ENCODE measurements at places on chromosomes 4 and X.

GRCh38 chr4:56211202-56211601, 176.1 kb downstream of the AASDH start:
- DNase-seq: no peak

GRCh38 chr4:184825141-184825895, 450 bp downstream of the ACSL1 start:
- no peak for DNase-seq

- no peak for DNase-seq
These were observed 105.6 kb downstream of the CBLL2 start for GRCh38 chrX:22378296-22378695.

DNA sequence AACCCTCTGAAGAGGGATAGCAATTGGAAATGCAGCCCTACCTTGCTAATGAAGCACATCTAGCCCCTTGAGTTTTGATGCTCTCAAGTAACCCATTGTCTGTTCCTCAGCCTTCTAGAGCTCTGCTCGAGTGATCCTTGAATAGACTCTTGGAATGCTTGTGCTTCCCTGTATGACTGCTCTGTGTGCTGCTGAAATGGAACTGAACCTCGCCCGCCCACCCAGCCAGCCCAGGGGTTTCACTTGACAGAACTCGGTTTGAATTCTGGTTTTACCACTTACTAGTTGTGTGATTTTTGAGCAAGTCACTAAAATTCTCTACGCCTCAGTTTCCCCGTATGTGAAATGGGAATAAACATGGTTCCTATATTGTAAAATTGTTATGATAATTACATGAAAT, 77.1 kb downstream of the MID2 start:
- no peak for DNase-seq

DNA sequence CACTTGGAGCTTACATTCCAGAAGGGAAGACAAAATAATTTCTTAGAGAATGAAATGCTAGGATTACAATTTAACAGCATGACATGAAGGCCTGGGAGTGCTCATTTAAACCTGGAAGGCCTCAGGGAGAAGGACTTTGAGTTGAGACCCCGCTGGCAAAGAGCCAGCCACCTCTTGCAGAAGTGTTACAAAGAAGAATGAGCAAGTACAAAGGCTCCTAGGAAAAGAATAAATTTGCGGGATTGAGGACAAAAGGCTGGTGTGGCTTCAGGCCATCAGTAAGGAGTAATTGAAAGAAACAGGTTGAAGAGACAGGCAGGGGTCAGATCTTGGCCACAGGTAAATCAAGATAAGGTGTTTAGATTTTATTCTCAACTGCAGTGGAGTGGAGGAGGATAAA, 3.1 kb upstream of the ELOVL6 start:
- no peak for DNase-seq

DNA sequence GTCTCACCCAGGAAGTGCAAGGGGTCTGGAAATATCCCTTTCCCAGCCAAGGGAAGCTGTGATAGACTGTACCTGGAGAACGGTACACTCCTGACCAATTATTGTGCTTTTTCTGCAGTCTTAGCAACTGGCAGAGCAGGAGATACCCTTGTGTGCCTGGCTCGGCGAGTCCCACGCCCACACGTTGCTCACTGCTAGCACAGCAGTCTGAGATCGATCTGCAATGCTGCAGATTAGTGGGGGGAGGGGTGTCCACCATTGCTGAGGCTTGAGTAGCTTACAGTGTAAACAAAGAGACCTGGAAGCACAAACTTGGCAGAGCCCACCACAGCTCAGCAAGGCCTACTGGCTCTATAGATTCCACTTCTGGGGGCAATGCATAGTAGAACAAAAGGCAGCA, 138.5 kb downstream of the CHRDL1 start:
- no peak for DNase-seq

- DNase-seq: no peak
These were observed 50.2 kb upstream of the SLC7A11 start for GRCh38 chr4:138292321-138292720.

DNA sequence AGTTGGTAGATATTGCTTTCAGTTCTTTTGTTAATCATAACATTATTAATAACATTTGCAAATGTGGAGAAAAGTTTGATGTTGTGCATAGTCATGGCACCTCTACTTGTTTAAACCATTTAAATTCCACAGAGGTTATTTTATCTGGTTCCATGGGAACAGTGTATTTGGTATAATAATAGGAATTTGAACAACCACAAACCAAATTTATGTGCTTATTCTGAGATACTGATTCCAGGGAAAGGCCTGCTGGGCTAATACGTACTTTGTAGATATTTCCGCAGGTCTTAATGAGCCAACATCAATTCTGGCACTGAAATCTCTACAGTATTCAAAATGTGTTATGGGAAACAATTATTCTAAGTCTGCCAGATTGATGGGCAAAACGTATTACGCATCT, 319.0 kb downstream of the DKK2 start:
- no peak for DNase-seq

GRCh38 chrX:134431894-134432293, 28.1 kb upstream of the HPRT1 start:
- no peak for DNase-seq

GRCh38 chrX:123847056-123847455, 12.8 kb upstream of the XIAP start:
- no peak for DNase-seq

GRCh38 chr4:89303814-89304388, 3.7 kb downstream of the GPRIN3 start:
- DNase-seq: no peak

- no peak for DNase-seq
These were observed 944 bp downstream of the KLF8 start for GRCh38 chrX:56233100-56233499.

DNA sequence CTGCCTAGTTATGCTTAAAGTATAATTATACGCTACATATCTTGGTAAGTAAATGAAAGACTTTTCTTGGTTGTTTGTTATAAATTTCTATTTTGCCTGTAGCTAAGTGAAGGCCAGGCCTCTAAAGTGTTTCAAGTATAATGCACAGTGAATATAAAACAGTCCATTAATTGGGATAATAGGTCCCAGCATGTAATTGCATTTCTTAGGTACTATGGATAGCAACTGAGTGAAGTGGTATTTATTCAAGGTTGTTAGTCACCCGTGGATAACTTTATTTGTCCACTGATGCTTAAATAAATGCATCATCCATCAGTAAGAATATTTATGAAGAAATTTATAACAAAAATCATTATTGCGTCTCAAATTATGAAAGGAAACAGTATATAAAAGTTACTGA, 59.1 kb downstream of the TEX13C start:
- DNase-seq: no peak

- no peak for DNase-seq
These were observed 2.9 kb downstream of the HDAC8 start for GRCh38 chrX:72569786-72570185.

DNA sequence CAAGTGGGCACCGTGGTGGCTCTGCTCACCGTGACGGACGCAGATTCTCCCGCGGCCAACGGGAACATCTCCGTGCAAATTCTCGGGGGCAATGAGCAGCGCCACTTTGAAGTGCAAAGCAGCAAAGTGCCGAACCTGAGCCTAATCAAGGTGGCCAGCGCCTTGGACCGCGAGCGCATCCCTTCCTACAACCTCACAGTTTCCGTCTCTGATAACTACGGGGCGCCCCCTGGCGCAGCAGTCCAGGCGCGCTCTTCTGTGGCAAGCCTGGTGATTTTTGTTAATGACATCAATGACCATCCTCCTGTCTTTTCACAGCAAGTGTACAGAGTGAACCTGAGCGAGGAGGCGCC, 2.7 kb downstream of the FAT4 start:
- no peak for DNase-seq

GRCh38 chr4:183638436-183638835, 20.5 kb downstream of the RWDD4 start:
- DNase-seq: no peak

DNA sequence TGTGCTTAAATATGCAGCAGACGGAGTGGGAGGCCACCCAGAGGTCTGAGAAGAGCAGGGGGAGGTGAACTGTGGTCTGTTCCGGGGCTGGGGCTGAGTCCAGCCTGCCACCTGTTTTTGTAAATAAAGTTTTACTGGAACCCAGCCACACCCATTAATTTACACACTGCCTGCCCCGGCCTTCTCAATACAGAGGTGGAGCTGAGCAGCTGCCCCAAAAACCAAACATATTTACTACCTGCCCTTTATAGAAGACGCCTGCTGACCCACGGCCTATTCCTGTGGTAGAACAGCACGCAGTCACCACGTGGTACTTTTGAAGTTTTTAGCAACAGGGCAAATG, 45.9 kb downstream of the FGFRL1 start:
- DNase-seq: no peak

DNA sequence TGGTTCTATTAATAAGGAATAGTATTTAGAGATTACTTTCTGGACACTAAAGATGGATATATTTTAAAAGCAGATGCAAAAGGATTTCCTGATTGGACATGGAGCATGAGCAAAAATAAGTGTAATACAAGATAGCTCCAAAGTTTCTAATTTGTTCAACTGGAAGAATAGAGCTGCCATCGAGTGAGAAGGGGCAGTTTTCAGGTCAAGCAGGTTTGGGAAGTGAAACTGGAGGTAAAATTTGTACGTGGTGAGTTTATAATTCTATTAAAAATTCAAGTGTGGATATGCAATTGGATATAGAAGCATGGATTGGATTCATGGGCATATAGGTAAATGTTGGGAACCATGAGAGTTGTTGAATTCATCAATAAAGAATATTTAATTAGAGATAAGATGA, 31.8 kb downstream of the PRDM8 start:
- DNase-seq: no peak

- DNase-seq: no peak
These were observed 166.8 kb downstream of the BMPR1B start for GRCh38 chr4:94924566-94924965.

GRCh38 chr4:113996599-113997177, 17.2 kb upstream of the ARSJ start:
- DNase-seq: no peak

- DNase-seq: no peak
These were observed 473.3 kb upstream of the FAM47C start for GRCh38 chrX:36534900-36535299.

DNA sequence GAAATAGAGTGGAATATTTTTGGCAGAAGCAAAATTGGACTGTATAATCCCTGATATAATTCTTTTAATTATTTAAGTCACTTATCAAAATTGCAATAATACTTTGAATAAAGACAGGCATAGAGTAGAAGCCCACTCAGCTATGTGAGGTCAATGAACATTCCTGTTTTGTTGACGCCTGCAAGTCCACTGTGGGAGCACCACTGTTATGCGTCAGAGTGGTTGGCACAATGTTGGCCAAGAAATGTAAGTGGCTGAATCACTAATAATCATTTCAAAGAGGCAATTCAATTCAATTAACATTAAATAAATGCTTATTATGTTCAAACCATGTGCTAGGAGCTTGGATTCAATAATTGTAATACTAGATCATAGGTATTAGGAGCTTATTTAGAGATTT, 221.0 kb downstream of the SPCS3 start:
- no peak for DNase-seq

GRCh38 chr4:188021548-188022249, 26.1 kb downstream of the ZFP42 start:
- no peak for DNase-seq

DNA sequence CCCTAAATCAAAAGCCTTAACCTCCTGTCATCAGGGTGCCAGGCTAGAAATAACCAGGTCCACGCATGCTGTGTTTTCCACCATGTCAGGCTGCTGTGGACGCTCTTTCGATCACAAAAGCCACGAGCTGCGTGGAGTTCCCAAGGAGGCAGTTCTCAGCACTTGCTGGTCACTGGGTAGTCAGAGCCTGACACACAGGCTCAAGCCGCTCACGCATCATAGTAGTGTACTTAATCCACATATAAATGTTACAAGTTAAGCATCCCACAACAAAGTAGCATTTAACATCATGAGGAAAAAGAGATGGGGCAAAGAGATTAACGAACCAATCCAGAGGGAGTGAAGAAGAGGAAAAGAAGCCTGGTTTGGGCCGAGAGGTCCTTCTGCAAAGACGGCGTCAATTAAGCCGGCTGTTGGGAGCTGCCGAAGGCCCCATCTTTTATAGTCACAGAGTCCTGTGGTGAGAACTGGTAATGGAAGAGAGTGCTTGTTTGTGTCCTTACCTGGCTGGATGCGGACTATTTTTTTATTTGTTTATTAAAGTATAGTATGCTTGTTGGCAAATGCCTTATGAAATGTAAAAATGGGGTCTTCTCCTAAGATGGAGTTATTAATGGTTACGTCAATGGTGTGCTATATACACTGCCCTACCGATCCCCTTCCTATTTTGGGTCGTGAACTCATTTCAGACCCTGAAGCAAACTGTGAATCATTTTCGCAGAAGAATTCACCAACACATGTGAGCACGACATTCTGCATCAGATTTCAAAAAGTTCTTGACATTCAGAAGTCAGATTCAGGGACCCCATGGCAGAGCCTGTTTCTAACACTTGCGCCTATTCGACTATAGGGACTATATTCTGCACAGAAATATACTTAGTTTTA, 675 bp downstream of the PRIMPOL start:
- DNase-seq: no peak

- DNase-seq: no peak
These were observed 359.4 kb upstream of the ZCCHC13 start for GRCh38 chrX:73944563-73944908.

DNA sequence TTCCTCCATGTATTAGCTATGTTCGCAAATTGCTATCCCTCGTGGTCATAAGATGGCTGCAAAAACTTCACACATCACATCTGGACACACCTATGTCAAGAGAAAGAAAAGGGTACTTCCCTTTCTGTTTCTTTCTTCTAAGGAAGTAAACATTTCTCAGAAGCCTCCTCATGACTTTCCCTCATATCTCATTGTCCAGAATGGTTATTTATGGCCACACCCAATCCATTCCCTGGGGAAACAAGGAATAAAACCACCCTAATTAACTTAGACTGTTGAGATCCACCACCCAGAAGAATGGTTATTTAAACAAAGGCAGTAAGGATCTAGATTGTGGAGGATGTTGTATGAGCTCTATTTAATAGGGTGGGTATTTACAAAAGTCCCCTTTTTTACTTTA, 160.8 kb upstream of the LNX1 start:
- no peak for DNase-seq

DNA sequence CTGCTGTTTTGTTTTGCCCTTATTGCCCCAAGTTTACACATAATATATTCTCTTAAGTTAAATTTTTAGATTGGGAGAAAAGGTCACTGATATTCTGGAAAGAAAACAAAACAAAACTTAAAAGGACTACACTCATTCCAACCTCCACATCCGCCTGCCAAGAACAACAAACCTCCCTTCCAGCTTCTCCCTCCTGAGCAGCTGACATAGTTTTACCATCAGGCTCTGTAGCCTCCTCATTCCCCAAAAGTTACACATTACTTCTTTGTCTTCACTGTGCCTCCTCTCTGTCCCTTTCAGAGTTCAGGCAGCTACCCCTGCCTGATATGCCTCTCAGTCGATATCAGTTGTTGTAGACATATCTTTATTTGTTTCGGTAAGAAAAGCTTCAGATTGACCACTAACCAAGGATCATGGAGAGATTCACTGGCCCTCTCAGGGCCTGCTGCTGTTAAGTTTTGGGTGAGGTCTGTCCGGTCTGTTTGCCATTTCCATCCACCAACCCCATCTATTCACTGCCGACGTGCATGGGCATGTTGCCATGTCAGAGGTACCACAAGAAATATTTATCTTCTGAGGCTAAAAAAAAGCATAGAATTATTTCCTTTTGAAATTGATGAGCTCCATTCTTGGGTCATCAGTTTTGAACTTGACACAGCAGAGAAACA, 164.1 kb downstream of the GASK1B start:
- no peak for DNase-seq
